ENCODE measurements at places on chromosomes 5 and 9. TPM values are rescaled to one million over a fixed set of nuclear protein-coding genes. Genes with fewer than 3 reads are reported as not detected.

DNA sequence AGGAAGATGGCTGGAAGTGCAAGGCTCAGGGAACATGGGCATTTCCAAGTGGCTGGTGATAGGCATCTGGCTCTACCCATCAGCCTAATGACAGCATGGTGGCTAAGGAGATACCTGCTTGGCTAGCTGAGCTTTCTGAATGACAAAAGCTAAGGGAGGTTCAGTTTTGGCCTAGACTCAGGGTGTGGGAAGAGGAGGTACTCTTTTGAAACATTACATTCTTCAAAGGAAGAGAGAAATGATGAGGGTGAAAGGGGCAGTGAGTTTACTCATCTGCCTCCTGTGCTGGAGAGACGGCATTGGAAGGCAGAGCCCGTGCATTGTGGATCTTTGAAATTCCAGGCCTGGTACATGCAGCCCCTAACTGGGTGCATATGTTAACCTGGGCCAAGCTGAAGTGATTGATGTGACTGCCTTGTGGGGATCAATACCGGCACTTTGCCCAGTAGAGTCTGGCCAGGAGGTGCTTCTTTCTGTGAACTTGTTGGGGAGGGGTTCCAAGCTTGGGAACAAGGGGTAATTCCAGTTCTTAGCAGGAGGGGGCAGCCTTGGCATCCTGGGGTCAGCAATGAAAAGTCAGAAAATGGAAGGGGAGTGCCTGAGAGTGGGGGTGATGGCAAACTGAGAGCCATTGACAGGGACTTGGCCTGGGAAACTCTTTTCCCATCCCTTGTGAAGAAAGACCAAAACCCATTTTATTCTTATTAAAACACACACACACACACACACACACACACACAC, 108.6 kb downstream of the ACER2 start:
- DNase-seq: no peak

DNA sequence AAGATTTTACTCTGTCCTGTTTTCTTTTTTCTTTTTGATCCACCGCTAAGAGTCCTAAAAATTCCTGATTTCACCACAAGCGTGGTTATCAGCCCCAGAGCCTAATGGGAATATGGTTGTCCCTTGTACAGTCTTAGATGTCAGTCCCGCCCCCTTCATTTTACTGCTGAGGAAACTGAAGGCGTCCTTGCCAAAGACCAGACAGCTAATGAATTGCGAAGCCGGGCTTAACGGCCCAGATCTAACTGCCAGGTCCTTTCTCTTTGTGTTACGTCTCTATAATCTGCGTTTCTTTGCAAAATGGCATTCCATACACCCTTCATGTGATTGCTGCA, 497 bp downstream of the NSA2 start:
- DNase-seq: no peak

- no peak for DNase-seq
Observed at GRCh38 chr5:13354611-13355010, 589.9 kb downstream of the DNAH5 start.

DNA sequence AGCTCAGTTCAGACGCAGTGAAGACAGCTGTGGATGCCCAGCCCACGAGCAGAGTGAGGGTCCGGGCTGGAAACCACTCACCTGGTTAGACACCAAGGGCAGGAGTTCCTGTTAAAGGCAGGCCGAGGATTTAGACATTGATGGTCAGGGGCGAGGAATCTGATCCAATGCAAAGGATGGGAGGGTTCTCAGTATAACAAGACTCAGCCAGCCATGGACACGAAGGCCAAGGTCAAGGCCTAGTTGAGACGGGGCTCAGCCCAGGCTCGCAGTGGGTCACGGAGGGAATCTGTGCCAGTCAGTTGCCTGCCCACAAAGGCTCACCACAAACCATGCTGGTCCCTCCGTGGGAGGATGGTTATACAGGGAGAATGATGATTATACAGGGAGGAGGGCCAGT, 63.3 kb upstream of the FCN1 start:
- no peak for DNase-seq

GRCh38 chr9:87557996-87558395, 60.3 kb downstream of the DAPK1 start:
- no peak for DNase-seq

DNA sequence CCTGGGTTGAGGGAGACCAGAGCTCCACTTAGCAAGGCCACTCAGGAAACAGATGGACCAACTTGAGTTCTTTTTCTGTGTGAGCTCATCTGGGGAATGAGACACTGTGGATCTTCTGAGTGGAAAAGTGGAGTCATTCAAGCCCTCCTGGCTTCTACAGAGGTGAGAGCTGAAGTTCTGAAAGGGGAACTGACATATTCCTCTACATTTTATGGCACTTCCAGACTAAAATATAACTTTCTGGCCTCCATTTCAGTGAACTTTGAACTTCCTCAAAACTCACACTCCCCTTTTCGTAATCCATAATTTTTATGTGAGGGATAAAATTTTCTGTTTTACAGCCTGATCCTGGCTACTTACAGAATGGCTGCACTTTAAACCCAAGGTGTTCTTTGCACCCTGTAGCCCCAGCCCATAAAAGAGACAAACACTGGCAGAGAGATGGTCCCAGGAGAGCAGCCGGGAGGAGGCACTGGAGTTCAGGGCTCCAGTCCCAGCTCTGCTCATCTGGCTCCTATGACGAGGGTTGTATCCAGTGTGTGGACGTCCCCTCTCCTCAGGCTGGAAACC, 10.8 kb downstream of the SPAAR start:
- no peak for DNase-seq

DNA sequence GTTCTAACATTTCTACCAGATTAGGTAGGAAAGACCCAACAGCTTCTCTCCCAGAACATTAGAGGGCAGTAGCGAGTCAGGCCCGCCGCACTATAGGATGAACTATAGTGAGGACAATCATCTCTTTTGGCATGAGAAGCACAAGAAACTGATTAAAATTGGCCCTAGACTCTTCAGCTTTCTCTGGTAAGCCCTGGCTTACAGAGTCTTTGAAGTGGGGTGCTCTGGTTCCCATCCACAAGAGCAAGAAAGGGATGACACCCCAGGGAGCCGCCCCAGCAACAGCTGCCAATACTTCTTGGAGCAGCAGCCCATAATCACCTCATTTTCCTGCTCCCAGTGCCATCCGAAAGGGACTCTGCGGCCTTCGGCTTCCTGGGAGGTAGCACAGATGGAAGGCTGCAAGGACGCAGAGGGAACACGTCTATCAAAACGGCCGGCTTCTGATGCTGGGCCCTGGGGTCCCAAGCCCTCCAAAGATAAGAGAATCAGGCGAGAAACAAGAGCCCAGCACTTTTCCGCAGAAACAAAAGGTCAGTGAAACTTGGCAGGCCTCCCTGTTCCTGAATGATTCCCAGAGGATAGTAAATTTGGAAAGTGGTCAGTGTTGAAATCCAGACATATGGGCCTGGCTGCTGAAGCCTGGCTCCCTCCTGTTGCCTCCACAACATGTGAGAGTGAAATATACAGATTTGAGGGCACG, 69.3 kb downstream of the HSD17B3 start:
- DNase-seq: peak; percentile 49

DNA sequence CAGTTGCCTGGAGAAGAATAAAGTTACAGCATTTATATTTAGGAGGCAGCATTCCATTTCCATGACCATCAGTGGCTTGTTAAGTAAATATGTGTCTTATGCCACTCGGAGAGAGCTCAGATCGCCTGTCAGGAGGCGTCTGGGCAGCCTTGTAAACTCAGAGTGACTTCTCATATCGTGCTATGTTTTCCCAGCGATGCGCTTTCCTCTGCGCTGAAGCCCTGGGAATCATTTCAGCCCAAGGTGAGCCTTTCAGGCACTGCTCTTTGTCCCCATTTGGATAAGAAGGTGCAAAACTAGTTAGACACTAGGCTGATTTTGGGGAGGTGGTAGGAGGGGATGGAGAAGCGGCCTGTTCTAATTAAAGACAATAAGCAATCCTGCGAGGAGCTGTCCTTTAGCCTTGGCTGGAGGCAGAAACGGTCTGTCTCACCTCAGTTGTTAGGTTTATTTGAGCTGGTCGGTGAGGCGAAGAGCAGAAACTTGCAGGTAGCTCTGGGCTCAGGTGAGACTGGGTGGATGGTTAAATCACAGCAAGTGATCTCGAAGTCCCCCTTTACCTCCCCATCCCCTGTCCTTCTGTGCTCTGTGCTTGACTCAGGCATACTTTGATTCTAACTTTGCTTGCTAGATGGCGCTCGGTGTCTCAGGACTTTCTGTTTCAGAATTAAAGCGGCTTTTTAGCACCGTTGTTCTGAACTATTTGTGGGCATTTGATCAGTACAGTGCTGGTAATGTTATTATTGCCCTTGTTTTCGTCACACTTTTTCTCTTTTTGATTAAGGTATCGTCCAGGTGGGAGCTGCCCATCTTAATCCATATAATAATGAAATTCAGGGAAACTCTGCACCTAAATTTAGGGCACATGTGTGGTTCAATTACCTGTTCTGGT, 24.6 kb downstream of the NR2F1 start:
- no peak for DNase-seq

- DNase-seq: no peak
Observed at GRCh38 chr5:78509145-78509865, 139.3 kb downstream of the LHFPL2 start.

DNA sequence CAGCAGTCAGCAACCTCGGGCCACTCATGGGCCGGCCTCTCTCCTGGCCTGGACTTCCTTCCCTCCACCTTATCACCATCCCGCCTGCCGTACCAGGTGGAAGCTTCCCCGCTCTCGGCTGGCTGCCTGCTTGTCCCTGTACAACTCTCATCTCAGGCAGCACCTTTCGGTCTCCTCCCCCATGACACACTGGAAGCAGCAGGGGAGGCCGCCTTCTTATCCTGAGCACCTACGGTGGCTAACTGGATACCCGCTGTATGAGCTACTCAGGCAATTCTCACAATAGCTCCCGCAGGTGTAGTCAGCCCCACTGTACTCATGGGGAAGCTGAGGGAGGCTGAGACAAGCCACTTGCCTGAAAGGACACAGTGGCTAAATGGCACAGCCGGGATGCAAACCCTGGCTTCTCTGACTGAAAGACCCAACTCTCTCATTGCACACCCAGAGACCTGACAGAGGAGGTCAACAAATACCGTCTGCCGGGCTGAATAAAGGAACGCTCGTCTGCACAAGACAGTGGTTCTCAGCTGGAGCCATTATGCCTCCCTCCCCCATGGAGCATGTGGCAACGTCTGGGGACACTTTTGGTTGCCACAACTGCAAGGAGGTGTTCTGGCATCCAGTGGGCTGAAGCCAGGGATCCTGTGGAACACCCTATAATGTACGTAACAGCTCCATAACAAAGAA, 9.6 kb downstream of the STK10 start:
- no peak for DNase-seq

Gene HRCT1
- total RNA-seq: 5.1 TPM

Gene ANKRD31
- 0.03 TPM for total RNA-seq

Gene SPOUT1
- total RNA-seq: 14.3 TPM
